Stimulated activated CD8-positive, alpha-beta memory T cell treated with anti-CD3 and anti-CD28 coated beads, Interleukin-15, amount 100 ng/mL, for 48 hours (primary cell): ENCODE measurements at places on chromosomes 6 and 20.
A peak's percentile ranks its signal among the peaks of the same experiment; 100 is the strongest.

GRCh38 chr6:116403205-116403604 lies 32.5 kb downstream of the DSE start:
- no peak for DNase-seq

GRCh38 chr20:49893242-49894072 lies 21.9 kb downstream of the SPATA2 start:
- peak; percentile 57 for DNase-seq

- DNase-seq = no peak
Observed at GRCh38 chr6:130027948-130028347, 9.6 kb downstream of the L3MBTL3 start.

GRCh38 chr6:44966449-44967092 lies 361.6 kb upstream of the RUNX2 start:
- no peak for DNase-seq

DNA sequence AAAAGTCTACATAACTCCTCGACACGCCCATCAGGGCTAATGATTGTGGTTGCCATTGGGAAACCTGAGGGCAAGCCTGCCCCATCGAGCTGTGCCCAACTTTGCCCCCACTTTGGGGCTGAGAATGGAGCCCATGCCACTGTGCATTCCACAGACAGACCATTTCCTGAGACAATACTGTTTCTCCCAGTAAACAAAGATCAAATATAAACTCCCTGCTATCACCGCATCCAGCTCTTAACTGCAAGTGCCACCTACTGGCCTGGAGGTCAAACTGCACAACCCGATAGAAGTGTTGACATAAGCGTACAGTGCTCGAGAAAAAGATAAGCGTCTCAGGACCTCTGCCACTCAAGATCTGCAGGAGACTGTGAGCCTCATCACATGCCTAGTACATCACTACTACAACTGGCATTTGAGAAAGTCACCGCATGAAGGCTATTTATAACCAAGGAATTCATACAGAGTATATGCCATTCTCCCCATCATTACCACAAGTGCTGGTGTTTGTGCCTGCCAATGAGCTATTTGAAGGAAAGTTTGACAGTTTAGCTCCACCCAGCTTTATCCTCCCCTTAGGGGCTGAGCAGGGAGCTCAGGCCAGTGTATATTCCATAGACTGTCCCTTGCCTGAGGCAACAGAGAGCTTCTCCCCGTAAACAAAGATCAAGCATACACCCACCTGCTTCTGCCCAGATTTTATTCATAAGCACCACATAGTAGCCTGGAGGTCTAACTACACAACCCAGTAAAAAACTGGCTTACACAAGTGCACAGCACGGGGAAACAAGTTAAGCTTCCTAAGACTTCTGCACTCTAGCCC lies 4.5 kb upstream of the DEFB126 start:
- no peak for DNase-seq

GRCh38 chr20:40443753-40444152 lies 245.3 kb downstream of the MAFB start:
- DNase-seq = no peak

GRCh38 chr6:159038914-159039884 lies 5.6 kb downstream of the TAGAP start:
- no peak for DNase-seq

DNA sequence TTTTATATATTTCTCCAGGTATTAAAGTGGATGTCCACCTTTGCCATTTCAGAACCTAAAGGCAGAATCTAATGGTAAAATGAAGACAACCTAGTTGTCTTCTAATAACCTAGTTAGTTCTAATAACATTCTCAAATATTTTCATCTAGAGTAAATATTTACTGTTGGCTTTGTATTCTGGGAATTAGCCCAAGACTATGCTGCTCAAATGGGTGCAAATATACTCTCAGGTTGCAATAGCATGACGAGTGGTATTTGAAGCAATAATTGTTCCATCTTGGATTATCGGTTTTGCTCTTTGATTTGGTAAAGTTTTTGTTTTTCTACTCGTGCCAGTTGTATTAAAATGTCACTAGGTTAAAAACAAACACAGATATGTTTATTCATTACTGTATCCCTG lies 21.0 kb upstream of the RSPH4A start:
- no peak for DNase-seq

GRCh38 chr6:14436592-14437132 lies 319.1 kb downstream of the CD83 start:
- DNase-seq = no peak

GRCh38 chr6:42505385-42505718 lies 53.6 kb upstream of the TRERF1 start:
- DNase-seq = no peak

- no peak for DNase-seq
Observed at GRCh38 chr6:11486051-11486450, 51.5 kb upstream of the TMEM170B start.

DNA sequence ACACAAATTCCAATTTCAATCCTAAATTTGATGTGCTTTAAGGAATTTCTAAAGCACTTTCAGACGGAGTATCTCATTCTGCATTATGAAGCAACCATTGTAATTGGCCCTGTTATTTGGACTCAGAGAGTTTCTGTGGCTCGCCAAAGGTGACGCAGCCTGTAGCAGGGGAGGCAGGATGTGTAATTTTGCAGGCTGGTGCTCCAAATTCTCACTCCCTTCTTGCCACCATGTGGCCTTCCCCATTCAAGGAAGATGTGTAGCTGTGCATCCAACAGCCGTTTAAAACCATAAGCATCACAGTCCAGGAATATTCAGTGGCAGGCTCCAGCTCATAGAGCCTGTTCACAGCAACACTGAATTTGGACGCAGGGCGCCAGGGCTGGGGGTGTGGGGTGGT lies 45.8 kb downstream of the AGPAT4 start:
- DNase-seq = no peak

DNA sequence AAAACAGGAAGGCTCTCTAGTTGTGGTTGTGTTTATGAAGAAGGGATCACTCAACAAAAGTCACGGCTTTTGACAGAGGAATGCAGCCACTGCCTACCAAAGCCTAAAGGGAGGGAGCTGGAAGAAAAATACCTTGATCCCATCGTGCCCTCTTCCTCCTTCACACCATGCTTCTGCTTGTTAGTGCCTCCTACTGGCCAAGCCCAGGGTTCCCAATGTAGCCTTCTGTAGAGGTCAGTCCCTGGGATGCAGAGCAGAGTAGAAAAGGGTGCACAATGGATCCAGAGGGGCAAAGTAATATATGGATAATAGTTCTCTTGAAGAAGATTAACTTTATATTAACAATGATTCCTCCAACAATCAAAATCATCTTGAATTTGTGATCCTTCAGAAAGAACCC lies 293.5 kb upstream of the FERMT1 start:
- no peak for DNase-seq

- no peak for DNase-seq
Observed at GRCh38 chr6:73342174-73342573, 11.9 kb downstream of the DPPA5 start.

- peak; percentile 39 for DNase-seq
Observed at GRCh38 chr6:52063584-52064344, 23.6 kb downstream of the PKHD1 start.

DNA sequence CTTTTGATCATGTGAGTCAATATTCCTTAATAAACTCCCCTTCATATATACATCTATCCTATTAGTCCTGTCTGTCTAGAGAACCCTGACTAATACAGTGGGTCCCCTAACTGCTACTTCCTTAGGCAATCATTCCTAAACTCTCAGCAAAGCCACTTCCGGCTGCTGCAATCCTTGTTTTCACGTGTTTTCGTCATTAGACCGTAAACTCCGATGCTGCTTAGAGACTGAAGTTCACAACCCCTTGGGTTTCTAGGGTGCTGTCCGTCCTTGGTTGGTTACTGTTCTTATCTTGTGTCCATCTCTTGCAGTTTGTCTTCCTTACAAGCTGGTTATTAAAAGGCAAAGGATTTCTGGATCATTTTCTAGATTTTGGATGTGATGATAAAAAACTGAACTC lies 106.4 kb downstream of the GMPR start:
- no peak for DNase-seq

DNA sequence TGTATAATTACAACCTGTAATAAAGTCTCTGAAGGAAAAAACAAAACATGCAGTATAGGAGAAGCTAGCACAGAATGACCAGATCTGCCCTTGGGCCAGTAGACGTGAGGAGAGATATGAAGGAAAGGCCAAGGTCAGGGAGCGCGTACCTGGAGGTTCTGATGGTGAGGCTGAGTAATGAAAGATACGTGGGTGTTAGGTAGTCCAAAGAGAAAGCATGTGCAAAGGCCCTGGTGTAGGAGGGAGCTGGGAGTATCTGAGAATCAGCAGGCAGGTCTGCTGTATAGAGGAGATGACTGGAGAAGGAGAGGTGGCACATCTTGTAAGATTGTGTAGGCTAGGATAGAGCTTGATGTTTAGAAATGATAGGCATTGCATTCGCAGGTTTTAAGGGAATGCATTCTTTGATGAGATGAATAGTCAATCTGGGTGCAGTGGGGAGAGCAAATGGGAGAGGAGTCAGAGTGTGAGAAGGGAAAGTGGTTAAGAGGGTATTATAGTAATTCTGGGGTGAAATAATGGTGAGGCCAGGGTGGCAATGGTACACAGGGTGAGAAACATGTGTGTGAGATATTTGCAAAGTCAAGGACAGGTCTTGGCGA lies 15.9 kb upstream of the TFB1M start:
- no peak for DNase-seq

GRCh38 chr6:168941036-168941435 lies 312.6 kb downstream of the THBS2 start:
- no peak for DNase-seq

DNA sequence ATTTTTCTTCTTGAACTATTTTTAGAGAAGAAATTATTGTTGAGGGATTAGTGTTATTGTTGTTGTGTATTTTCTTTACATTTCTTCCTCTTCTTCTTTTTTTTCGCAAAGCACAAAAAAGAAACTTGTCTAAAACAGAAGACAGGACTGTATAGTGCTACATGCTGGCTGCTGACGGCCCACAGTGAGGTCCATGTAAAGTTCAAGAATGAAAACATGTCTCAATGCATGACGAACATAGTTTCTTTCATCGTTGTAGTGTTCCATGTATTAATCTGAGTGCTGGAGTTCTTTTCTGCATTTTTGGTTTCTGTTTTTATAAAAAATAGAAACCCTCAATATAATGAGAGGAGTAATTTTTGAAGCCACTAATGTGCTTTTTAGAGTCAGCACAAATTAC lies 462.9 kb upstream of the MARCKS start:
- DNase-seq = no peak

DNA sequence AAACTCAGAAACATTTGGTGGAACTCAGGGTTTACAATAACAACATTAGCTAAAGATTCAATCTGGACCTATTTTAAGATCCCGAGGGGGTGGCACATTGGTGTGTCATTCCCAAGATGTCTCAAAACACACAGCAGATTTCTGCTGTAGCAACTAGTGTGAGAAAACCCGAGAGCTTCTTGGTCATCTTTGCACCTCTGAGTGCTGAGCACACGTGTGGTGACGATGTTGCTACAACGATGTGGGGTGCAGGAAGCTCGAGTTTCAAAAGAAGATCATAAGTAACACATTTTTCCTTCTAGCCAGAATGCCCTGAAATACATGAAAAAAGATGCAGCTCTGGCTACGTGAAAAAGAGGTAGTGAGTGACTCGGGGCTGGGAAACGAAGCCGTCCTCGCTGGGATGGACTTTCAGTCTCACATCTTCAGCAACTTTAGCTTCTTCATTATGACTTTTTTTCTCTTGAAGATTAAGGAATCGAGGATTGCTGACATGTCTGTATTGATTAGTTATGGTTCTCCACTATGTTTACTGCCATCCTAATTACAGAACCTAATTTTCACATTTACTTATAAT lies 1.5 kb downstream of the RAMACL start:
- DNase-seq = no peak

DNA sequence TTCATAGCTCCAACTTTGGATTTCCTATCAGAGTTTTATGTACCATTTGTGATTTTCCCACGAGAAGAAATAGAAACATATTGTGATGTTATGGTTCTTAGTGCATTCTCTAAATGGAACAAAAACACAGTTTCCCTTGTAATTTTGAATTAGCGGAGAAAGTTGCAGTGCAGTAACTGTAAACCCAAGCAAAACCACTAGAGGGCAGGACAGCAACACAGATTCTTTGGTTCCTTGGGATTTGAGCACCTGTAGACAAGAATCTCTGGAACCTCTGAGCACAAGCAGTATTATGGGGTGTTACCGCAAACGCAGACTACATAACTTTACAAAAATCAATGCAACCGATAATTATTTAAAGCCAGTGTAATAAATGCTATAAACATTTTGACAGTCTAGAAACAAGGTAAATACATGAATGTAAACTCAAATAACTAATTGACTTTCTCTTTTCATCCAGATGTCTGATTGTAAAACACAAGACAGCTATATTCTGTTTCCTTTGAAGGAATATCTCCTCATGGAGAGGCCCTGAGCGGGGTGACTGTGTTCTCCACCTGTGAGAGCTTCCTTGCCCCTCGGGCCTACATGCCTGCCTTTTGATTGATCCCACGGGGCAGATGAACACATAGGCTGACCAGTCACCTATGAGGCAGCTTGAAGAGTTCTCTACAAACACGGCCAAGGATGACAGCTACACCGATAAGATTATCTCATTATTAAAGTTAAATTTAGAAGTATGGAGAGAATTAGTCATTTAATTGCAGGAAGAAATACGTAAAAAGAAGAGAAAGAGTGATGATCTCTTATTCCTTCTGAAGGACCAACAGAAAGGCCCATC lies 67.5 kb upstream of the COL21A1 start:
- DNase-seq = no peak

DNA sequence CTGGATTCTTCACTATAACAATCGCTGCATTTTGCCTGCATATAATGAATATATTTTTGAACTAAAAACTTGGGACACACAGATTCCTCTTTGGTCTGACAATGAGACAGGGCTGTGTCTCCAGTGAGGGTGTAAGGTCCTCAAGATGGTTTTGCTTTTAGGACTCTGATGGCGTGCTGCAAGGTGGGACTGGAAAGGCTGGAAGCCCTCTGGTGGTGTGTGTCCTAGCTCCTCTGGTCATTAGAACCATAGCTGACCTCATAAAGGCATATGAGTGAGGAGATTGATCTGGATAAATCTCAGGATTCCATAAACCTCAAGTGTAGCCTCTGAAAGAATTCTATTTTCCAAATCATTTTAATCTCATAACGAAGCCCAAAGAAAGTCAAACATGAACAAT lies 108.4 kb upstream of the ASF1A start:
- DNase-seq = no peak

- no peak for DNase-seq
Observed at GRCh38 chr6:145213614-145214013, 521.7 kb downstream of the EPM2A start.

DNA sequence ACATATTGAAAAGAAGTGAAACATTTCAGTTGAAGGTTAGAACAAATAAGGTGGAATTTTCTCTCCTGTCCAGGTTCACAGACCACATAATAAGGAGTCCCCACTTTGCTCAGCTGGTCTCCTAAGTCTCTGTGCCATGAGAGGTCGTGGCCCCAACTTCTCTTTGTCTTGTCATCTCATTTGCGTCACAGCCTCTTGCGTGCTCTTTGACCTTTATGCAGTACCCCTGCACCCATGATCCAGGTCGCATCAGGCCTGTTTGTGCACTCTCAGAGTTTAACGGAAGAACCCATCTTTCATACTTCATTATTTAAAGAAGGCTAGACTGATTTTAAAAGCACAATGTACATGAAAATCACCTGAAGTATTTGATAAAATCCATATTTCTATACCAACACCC lies 110.4 kb upstream of the BMP2 start:
- DNase-seq = no peak

- DNase-seq = no peak
Observed at GRCh38 chr20:50541606-50542041, 31.4 kb downstream of the PTPN1 start.
